ENCODE measurements at places on chromosomes 5 and 9.

DNA sequence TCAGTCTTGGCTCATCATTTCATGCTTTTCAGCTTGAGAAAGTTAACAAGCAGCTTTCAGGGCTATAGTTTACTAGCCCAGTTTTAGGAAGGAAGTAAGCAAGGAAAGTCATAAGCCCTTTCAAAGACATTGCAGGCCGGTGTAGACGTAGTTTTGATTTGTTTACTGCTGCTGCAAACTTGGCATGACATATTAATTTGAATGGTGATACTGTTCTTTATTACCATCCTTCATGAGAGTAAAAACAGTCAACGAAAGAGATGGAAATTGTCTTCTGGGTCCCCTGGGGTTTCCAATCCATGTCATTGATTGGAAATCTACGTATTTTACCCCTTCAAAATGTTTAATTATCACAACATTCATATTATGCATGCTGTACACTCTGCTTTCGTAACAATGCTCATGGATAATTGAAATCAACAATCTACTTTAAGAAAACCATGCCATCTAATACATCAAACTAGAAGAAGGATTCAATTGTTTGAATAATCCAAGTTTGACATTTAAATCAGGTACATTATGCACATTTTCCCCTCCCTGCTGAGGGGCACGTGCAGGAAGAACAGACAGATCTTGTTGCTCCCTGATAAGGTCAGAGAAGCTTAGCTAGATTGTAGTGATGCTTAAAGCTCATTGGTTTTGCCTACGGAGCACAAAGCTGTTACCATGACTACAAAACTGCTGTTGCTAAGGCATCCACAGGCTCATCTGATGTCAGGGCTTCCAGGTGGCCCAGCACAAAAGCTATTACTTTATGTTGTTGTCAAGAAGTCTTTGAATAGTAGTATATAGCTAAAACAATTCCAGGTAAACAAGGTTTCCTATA lies 139.9 kb upstream of the PRLR start:
- no peak for DNase-seq

DNA sequence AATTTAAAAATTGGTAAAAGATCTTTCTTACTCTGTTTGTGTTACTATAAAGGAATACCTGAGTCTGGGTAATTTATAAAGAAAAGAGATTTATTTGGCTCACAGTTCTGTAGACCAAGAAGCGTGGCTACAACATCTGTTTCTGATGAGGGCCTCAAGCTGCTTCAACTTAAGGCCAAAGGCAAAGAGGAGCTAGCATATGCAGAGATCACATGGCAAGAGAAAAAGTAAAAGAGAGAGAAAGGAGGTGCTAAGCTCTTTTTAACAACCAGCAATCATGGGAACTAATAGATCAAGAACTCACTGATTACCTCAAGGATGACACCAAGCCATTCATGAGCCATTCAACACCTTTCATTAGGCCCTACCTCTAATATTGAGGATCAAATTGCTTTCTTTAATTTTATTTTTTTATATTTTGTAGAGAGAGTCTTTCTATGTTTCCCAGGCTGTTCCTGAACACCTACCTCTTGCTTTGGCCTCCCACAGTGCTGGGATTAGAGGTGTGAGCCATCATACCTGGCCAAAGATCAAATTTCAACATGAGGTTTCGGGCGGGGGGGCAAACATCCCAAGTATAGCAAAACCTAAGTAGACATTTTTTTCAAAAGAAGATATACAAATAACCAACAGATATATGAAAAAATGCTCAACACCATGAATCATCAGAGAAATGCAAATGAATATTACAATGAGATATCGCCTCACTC lies 16.0 kb upstream of the SHC3 start:
- no peak for DNase-seq

GRCh38 chr9:114035221-114035844 lies 42.8 kb downstream of the AMBP start:
- DNase-seq: no peak

DNA sequence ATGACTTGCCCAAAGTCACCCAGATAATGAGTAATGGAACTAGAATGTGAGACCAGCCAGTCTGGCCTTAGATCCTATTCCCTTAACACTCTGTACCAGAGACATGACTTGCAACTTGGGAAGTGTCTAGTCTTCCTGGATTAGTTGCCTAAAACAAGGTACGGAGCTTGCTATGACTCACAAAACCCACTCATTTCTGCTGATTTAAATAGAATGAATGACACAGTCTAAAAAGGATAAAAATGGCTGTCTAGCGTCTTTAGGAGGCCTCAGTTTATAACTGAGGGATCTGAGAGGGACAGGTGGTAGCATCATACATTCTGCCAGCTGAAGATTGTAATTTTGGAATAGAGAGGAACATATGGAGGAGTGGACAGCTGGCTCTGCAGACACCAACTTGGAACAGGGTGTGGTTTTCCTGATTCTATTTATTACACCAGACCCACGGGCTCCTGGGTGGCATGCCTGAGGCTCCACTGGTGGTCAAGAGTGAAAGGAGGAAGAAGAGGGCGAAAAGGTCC lies 62.7 kb downstream of the ABLIM3 start:
- DNase-seq: no peak

- DNase-seq: no peak
Measured at GRCh38 chr9:31067418-31067817, 1317.0 kb upstream of the ACO1 start.

DNA sequence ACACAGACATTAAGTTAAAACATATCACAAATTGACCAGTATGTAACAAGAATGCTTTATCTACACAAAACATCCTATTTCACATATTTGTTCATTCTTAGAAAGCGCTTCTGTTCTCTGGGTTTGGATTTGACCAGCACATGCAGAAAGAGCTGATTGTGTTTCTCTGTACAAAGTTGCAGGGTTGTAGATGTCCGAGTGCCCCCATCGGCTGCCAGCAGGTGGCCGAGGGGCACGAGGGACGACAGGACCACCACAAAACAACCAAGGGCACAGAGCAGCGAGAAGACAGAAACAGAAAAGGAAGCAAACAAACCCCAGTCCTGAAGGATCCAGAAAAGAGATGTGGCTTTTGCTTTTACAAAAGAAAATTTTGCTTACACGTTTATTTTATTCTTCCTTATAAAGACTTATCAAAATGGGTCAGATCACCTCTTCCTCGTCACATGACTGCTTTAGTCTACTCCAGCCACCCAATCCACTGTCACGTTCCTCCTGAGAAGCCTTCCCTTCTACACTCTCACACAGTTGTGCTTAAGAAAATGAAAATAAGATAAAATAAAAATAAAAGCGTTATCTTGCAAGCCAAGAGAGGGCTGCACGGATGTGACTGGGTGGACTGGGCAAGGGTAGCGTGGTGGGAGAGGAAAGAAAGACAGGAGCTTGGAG lies 9.5 kb downstream of the OTP start:
- DNase-seq: no peak

DNA sequence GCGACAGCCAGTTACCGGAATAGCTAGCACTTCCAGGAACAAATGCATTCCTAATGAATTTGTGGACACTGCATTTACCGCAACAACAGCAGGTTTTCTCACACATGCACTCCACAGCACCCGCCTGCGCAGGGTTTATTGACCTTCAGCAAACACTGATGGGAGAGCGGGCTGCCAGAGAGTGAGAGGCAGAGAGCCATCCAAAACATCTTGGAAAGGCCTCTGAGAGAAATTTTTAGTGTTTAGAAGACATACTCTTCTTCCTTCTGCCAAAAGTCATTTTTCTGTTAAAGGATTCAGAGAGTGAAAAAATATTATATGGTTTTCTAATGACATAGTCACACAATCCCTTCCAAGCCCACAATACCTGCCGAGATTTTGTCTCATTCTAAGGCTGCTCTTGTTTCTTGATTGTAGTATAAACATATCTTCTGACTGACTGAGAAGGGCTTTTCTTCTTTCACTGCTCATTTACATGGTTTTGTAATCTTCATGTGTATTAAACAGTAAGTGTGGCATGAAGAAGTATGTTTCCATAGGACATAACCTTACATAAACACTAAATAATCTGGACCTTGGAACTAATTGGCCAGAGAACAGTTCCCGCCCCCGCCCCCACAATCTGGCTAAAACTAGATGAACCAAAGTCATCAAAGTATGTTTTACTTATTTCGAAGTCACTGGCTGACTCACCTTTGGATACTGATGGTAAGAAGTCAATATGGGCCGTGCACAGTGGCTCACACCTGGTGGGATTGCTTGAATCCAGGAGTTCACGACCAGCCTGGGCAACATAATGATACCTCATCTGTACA lies 432.5 kb upstream of the MEF2C start:
- DNase-seq: no peak

DNA sequence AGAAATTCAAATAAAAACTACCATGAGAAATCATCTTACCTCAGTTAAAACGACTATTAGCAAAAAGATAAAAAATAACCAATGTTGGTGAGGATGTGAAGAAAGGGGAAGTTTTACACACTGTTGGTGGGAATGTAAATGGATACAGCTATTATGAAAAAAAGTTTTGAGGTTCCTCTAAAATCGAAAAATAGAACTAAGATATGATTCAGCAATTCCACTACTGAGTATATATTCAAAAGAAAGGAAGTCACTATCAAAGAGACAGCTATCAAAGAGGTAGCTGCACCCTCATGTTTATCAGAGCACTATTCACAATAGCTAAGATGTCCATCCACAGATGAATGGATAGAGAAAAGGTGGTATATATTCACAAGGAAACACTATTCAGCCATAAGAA lies 1888.4 kb downstream of the MAT2B start:
- no peak for DNase-seq

DNA sequence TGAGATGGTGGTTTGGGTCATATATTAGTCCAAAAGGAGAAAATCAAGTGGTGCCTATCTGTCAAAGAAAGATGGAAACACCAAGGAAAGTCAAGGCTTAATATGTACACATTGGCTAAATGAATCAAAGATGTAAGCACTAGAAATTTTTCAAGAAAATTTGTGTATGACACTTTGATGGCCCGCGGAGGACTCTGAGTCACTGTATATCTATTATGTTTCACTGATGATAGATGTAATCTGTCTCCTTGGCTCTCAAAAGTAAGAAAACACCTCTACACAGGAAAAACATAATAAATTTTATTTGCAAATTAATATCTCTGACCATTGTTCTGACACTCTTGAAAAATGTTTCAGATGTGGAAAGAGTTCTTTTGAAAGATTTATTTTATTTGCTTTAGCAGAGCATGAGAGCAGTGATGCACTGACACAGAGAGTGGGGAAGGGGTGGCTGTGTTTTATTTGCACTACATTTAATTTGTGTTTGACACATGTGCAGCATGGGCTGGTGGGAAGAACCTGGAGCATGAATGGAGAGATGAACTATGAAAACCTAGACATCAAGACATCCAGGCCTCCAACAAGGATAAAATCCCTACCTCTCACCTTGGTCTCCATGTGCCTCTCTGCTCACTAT lies 180.8 kb upstream of the GAS1 start:
- DNase-seq: no peak

- DNase-seq: no peak
Measured at GRCh38 chr9:84319632-84320031, 20.9 kb downstream of the SLC28A3 start.

DNA sequence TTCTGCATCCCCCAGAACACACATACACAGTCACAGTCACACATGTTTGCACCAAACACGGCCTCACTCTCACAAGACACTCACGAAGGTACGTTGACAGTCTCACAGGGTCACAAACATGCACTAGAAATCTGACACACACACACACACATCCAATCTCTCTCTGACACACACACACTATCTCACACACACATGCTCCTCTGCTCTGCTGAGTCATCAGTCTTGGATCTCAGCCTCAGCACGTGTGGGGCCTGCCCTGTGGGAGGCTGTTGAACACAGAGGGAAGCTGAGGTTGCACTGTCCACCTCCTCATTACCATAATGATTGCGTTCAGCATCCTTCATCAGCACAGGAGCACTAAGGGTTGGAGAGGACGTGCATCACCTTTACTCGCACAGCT lies 188.8 kb downstream of the MTRR start:
- no peak for DNase-seq

DNA sequence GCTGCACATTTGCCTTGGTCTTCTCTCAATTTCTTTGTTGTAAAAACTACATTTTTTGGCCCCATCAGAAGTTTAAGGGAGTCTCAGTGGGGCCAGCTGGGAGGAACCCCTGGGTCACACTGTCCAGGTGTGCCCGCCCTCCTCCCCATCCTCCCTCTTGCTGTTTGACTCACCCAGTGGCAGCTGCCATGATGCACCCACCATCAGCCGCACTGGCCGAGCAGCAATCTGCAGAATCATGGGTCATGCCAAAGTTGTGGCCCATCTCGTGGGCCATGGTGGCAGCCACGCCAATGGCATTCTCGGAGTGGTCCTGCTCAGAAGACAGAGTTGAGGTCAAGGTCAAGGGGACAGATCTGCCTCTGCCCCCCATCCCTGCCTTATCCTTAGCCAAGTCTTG lies 45.5 kb downstream of the NIPAL4 start:
- no peak for DNase-seq

GRCh38 chr9:6048039-6048438 lies 32.6 kb upstream of the RANBP6 start:
- DNase-seq: no peak

DNA sequence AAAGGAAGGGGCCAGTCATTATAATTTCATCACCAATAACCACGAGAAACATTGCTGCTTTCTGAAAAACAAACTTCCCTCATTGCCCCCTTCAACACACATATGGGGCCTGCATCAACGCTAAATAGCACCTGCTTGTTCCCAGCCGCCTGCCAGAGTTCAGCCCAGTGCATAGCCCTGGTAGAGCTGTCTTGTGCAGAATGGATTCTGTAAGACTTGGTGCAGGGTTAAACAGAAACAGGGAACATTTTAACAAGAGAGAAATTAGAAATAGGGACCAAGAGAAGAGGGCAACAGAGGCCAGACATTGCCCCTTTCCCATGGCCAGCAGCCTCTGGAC lies 56.7 kb downstream of the UBE2QL1 start:
- no peak for DNase-seq

DNA sequence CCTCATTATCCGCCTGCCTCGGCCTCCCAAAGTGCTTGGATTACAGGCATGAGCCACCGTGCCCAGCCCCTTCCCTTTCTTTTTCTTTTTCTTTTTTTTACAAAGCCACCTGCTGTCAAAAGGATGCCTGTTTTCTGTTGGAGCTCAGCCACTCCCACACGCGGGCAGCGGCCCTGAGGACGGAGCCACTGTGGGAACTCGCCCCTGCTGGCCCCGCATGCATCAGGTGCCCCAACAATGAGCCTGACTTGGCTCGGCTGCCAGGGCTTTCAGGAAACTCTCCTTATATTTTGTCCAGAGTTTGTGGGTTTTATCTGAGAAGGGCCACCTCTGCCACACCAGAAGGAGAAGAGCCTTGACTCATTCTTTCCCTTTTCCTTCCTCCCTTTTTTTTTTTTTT lies 37.1 kb upstream of the LRRC14B start:
- no peak for DNase-seq
